Caudate nucleus (tissue), 63 donors: ENCODE measurements at places on chromosomes 11 and 22.

- no peak for DNase-seq
Observed at GRCh38 chr11:35305670-35306382, 113.5 kb downstream of the SLC1A2 start.

GRCh38 chr11:93529707-93530467 is 13.3 kb downstream of the SMCO4 start:
- DNase-seq: no peak

DNA sequence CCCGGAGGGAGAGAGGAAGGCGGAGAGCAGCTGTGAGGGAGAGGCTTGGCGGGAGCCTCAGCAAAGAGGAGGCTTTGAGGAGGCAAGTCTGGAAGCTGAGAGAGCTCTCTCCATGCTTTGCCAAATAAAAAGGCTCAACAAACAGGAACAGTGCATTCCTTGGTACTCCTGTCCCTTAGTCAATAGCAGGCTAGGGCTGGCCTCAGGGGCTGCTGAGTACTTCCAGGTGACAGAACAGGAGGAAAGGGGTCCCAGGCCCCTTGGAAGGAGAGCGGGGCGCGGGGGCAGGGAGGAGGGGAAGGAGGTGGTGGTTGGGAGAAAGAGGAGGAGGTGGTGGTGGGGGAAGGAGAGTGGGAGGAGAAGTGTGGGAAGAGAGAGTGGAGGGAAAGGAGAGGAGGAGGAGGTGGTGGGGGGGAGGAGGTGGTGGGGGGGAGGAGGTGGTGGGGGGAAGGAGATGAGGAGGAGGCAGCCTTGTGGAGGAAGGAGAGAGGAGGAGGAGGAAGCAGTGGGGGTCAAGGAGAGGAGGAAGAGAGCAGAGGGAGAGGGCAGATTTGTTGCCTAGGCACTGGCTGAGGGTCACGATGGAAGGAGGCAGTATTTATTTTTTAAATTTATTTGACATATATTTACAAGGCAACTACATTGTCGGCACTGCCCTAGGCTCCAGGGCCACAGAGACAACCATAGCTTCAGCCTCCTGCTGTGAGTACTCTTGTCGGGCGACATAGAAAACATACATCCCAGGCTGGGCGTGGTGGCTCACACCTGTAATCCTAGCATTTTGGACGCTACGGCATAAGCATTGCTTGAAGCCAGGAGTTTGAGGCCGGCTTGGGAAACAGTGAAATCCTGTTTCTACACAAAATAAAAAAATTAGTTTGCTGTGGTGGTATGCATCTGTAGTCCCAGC is 74.2 kb upstream of the ZBED5 start:
- DNase-seq: no peak

DNA sequence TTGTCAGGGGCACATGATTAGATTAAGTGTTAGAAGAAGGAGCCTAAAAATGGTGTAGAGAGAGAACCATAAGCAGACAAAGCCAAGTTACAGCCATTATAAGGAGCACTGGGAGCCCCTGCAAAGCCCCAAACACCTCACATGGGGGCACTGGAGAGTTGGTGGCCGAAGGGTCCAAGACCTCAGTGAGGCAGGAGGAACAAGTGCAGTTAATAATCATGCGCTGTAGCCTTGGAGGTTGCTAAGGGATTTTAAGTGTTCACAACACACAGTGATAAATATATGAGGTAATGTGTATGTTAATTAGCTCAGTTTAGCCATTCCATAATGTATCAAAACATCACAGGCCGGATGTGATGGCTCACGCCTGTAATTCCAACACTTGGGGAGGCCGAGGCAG is 54.4 kb upstream of the JAM3 start:
- no peak for DNase-seq

DNA sequence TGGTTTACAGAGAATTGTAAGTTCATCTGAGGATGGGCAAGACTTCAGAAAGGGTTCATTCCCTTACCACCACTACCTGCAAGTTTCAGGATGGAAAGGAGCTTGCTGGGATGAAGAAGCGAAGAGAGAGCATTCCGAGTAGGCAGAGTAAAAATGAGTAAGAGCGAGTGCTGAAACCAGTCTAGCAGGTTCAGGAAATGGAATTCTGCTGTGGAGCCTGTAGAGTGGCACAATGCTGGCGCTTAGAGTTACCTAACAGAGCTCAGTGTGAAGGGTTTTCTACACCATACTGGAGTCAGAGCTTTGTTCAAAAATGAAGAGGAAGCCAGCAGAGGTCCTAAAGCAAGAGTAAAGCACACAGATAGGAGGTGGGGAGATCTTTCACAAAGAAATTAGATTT is 179.2 kb upstream of the ZC3H12C start:
- no peak for DNase-seq
